ENCODE measurements at places on chromosomes 16 and 17.
A peak's percentile ranks its signal among the peaks of the same experiment; 100 is the strongest.

GRCh38 chr17:44906763-44907728 is 7.8 kb upstream of the EFTUD2 start:
- DNase-seq = no peak

- DNase-seq = no peak
Observed at GRCh38 chr16:89051521-89052166, 42.0 kb upstream of the ACSF3 start.

DNA sequence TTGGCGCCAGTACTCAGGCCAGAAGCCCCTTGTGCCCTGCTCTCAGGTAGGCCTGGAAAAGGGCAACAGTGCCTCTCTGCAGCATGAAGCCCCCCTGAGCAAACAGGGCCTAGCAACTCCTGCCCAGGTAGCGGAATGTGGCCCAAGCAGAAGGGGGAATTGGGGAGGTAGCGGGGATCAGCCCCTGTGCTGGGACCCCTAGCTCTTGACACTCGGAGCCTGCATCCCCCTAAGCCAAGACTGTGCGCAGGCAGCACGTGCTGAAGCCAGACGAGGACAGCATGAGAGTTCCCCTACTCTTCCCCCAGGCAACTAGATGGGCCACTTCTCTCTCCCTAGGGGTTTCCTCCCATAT is 823 bp upstream of the CD2BP2 start:
- DNase-seq = no peak

- no peak for DNase-seq
Observed at GRCh38 chr17:79114458-79115301, 40.1 kb downstream of the ENGASE start.

DNA sequence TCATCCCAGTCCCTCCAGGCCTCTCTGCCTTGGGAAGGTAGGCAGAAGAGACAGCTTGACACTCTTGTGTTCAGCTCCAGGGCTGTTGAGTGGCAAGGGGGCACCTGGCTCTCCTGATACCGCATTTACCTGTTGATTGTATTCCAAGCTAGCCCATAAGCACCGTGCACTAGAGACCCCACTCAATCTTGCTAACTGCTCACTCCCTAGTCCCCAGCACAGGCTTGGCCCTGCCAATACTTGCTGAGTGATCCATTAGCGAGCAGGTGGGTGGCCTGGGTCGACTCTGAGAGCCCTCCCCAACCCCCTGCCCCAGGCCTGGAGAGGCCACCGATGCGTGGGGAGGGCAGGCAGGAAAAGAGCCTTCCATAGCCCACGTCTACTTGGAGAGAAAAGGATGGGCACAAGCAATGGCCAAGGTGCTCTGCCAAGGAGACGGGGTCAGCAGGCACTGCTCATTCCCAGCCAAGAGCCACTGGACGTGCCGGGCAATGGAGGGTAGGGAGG is 29.5 kb downstream of the FA2H start:
- no peak for DNase-seq

DNA sequence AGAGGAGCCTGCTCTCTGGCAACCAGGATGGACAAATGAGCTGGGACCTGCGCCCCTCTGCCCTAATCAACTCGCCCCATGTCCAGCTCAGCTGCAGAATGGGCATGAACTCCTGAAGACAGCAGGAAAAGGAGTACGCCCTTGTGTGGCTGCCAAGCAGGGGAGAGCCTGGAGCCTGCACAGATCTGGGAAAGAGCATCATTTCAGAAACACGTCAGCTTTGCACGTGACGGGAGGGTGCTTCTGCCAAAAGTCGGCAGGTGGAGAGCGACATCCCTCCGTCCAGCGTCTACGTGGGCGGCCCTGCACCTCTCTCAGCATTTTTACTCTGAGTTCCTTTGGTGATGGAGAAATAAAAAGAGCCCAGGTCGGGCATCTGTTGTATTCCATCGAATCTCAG is 18.5 kb downstream of the NME3 start:
- DNase-seq = no peak

GRCh38 chr16:86809458-86809955 is 231.2 kb downstream of the FOXL1 start:
- DNase-seq = peak; percentile 68

DNA sequence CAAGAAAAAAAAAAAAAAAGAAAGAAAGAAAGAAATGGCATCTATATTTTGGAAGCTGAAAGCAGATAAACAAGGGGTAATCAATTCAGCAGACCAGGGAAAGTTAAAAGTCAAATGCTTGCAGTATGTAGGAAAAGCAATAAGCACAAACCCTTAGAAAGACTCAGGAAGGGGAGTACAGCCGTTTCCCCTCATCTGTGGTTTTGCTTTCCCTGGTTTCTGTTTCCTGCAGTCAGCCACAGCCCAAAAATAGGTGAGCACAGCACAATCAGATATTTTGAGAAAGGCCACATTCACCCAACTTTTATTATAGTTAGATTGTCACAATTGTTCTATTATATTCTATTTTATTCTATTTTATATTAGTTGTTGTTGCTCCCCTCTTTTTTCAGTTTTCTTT is 14.4 kb upstream of the ALOX12 start:
- DNase-seq = no peak

- DNase-seq = peak; percentile 68
Observed at GRCh38 chr16:67091906-67092566, 17.7 kb upstream of the PHAF1 start.

DNA sequence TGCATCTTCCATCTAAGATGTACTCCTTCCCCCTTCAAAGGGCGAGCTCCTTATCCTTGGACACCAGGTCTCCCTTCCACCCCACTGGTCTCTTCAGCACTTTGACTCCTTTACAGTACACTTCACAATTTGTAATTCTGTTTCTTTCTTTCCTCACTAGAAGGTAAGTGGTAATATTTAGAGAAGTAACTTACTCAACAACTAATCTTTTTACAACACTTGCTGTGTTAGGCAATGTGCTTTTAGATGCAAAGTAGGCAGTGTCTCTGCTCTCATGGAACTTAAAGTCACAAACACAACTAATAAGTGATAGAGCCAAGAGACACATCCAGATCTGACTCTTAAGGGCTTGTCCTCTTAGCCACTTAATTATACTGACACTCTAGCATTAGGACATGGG is 6.4 kb downstream of the SIAH1 start:
- DNase-seq = no peak

DNA sequence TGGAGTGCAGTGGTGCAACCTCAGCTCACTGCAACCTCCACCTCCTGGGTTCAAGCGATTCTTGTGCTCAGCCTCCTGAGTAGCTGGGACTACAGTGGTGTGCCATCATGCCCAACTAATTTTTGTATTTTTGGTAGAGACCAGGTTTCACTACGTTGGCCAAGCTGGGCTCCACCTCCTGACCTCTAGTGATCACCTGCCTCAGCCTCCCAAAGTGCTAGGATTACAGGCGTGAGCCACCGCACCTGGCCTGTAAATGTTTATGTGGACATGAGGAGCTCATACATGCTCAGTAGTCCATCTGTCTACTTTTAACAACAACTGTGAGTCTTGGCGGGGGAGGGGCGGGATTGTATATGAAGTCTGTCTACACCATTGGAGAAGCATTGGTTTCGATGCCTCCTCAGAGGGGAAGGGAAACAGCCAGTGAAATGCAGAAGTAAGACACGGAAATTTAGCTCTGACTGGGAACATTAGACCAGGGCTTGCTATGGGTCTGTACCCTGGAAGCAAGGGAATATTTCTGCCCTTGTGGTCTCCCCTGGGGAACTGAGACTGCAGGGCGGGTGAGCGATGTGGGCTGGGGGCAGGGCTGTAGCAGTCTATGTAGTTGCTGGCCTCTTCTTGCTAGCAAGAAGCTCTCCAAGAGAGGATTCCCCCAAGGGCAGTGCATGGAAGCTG is 9.3 kb downstream of the NUBP1 start:
- DNase-seq = no peak

DNA sequence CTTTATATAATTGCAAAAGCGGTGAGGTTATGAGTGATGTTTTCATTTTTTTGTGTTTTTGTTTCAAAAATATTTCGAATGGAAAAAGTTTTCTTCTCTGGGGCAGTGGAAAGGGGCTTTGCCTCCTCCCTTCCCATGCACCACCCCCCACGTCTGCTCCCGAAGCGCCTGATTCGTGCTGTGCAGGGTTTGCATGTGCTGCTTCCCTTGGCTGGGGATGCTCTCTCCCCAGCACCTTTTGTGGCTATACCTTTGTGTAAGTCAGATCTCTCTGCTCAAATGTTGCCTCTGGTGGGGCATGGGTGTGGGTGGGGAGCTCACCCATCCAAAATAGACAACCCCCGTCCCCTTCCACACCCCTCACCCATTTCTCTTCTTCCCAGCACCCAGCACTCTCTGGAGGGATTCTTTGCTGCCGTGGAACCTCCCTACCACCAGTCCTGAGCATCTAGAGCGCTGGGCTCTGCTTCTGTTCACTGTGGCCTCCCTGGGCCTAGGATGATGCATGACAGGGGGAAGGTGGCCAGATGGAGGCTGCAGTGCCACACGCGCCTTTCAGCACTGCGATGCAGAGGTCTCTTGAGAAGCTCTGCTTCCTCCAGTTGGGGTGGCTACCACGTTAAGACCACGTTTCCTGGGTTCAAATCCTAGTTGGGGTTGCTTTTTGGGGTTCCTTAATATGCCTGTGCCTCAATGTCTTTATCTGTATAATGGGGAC is 71.2 kb downstream of the IRF8 start:
- DNase-seq = no peak

GRCh38 chr17:47692137-47692894 is 1.6 kb upstream of the TBKBP1 start:
- DNase-seq = no peak

GRCh38 chr16:35908942-35909341 is 2449.5 kb downstream of the TP53TG3F start:
- no peak for DNase-seq

DNA sequence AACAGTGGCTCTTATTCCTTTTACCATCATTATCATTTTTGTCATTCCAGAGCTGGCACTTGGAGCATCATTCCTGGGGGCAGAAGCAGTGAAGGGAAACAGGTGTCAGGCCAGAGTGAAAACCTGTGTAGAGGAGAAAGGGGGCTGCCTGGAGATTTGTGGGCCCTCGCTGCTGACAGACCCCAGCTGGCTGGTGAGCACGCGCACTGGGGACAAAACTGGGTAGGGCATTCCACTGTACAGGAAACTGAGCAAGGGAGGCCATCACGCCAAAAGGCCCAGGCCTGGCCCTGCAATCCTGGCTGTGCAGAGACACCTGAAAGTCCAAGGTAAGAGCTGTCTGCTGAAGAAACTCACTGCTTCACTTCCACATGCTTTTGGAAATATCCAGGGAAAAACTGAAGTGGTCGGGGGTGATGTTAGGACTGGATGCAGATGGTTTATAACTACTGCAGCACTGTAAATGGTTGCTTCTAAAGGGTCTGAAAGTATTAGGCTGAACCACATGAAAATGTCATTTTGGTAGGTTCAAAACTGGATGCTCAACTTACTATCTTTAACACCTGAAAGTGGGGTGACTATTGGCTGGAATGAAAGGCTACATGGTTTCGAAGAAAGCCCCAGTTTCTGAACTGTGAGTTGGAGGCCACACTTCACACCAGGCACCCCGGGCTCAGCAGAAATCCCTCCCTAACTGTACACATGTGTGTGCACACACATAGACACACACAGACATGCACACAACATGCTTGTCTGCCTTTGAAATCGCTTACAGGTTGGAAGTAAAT is 225.0 kb downstream of the C16orf78 start:
- DNase-seq = no peak

DNA sequence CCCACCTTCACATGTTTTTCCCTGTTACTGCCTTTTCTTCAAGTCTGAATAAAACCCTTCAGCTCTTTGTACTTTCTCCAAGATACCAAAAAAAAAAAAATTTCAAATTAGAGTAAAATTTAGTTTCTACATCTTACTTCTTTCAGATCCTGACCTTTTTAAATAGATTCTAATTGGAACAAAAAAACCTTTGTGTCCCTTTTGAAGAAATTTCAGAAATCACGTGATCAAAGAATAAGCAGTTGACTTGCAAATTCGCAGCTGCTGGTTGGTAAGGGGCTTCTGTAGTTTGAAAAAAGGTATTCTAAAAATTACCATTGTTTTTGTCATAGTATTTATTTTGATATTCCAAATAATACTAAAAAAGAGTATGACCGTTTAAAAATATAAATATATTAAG is 71.7 kb downstream of the CDC27 start:
- DNase-seq = no peak

DNA sequence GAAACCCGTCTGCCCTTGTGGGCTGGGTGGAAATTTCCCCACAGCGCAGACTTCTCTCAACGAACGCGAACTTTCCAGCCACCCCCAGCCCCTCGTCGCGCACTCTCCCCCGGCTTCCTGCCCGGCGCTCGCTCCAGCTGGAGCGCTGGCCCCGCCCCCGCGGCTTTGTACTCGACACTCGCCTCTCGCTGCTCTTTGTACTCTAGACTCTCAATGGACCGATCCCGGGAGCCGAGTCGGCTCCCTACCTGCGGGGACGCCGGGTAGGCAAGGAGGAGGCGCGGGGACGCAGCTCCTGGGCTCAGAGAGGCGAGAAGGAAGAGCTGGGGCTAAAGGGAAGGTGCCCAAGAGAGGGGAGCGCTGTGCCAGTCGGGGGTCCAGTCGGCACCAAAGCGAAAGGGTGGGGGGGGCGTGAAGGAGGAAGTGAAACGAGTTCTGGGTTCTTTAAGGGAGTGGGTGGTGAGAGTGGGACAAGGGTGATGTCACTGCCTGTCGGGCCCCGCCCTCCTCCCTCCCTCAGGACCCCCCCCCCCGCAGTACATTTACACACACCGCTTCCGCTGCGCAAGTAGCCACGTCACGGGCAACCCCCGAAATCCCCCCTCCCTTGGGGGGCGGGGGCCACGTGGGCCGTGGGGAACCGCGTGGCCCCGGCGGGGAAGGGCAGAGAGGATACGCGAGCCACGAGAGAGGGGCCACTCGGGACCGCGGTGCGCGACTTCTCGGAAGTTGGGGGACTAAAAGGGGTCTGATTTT is 9.7 kb downstream of the KDM6B start:
- DNase-seq = no peak

- no peak for DNase-seq
Observed at GRCh38 chr17:80694992-80695912, 150.6 kb downstream of the RPTOR start.

DNA sequence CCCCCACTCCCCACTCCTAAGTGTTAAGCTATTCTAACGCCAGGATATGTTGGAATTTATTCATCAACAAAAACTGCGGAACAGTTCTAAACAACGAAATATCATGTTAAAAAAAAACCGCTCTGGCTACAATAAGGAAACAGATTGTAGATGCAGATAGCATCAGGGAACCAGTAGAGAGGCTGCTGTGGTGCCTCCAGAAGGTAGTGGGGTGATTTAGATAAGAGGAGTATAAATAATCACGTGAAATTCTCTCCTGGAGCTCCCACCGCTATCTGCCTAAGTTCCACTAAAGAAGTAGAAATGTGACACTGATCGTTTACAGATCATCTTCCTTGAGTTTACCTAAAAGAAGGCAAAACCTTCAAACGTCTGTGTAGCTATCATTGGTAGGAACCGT is 8.0 kb downstream of the AHSP start:
- DNase-seq = no peak

- no peak for DNase-seq
Observed at GRCh38 chr16:63365649-63366304, 1329.5 kb upstream of the CDH8 start.

DNA sequence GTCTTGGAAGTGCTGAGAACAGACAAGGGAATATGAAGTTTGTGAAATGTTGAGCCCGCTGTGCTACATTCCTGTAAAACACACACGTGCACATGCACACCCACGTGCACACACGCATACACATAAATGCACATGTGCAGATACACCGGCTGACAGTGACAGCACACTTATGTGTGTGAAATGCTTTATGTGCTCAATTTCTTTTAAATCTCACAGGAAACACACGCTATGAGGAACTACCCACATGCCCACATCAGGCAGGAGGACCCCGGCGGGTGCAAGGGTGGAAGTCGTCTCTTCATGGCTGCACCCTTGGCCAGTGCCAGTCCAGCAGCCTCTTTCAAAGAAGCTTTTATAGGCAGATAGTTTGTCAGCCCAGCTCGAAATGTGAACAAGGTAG is 561 bp upstream of the WFDC1 start:
- no peak for DNase-seq

- DNase-seq = no peak
Observed at GRCh38 chr16:48295488-48296281, 48.3 kb upstream of the ABCC11 start.

All from AG09309 (cell line).